Progenitor cell of endocrine pancreas (in vitro differentiated cells): ENCODE measurements at places on chromosomes 3 and 15.
A peak's percentile ranks its signal among the peaks of the same experiment; 100 is the strongest.

DNA sequence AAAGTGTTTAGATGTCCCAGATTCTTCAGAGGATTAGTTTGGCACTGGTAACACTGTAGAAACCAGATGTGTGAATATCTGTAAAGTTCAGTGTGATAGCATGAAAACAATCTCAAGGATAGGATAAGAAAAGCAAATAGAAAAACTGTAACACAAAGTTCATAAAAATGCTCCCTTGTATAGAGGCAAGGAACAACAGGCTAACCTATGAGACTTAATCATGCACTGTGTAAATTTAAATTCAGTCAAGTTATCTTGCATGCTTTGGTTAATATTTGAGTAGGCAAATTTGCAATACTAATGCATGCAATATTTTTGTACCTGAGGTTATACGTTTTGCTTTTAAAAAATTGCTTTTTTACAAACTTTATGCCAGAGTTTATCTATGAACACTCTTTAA lies 144.4 kb downstream of the USP13 start:
- no peaks in the 10 kb centered on the region for H3K36me3 ChIP-seq
- H3K4me1 ChIP-seq = peaks cover 10% of the 10 kb centered on the region
- DNase-seq = no peak
- no peaks in the 10 kb centered on the region for H3K27me3 ChIP-seq
- H3K4me3 ChIP-seq = no peak overlapping the region
- H3K27ac ChIP-seq = no peak overlapping the region

DNA sequence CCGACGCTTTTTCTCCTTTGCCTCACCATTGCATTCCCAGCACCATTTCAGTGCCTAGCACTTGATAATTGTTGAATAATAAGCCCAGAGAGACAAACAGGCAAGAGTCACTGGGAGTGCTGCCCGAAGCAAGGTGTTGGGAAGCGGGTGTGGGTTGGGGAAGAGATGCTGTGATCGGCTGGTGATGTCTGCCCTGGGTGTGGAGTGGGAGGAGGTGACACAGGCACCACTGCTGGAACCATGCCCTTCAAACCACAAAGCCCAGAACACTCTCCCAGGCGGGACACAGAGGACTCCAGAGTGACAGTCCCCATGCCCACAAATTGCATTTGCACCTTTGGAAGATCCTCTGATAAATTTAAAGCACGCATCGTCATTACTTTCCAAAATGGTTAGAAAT lies 148.2 kb downstream of the CHSY1 start:
- no peak overlapping the region for H3K27ac ChIP-seq
- H3K4me3 ChIP-seq = no peak overlapping the region
- no peaks in the 10 kb centered on the region for H3K27me3 ChIP-seq
- peaks cover 3% of the 10 kb centered on the region for H3K4me1 ChIP-seq

GRCh38 chr15:48645558-48646330 lies at the start of gene FBN1:
TSS of gene FBN1 (minus strand) at chr15:48645709. CDS start at chr15:48644769, 940 bp downstream.
- H3K27me3 ChIP-seq = peaks cover 66% of the 10 kb centered on the region
- peaks cover 4% of the 10 kb centered on the region for H3K4me1 ChIP-seq
- H3K27ac ChIP-seq = no peak within 1 kb of the TSS
- DNase-seq = peak; percentile 25
- peak within 1 kb of the TSS; percentile 73 for H3K4me3 ChIP-seq

DNA sequence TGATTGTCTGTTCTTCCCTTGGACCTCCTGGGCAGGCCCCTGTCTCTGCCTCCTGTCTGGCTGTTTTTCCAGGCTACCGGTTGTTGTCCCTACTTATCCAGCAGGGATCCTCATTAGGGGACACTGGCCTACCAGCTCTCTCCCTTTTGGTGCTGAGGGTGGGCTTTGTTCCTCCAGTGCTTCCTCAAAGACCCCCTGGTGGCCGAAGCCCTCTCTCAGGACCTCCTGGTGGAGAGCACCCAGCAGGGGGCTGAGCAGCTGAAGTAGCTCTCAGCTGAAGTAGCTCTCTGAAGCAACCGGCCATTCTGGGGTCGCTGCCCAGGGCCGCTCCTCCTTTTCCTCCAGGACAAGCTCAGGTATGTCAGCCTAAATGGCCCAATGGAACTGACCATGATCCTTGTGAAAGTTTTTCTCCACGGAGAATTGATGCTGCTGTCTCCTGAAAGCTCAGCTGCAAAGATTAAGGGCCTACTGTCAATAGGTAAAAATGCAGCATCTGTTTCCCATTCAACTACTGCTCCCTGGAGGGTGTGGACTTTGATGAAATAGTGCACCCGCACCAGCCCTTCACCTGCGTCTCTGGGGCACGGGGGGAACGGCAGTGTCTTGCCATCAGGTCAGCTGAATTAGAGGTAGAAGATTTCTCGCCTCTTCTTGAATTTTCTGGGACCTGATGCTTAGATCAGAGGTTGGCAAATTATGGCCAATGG lies 27.6 kb downstream of the ARNT2 start:
- H3K36me3 ChIP-seq = no peaks in the 10 kb centered on the region
- no peak overlapping the region for H3K27ac ChIP-seq
- H3K4me1 ChIP-seq = peaks cover 6% of the 10 kb centered on the region
- H3K4me3 ChIP-seq = no peak overlapping the region
- no peak for DNase-seq
- no peaks in the 10 kb centered on the region for H3K27me3 ChIP-seq

DNA sequence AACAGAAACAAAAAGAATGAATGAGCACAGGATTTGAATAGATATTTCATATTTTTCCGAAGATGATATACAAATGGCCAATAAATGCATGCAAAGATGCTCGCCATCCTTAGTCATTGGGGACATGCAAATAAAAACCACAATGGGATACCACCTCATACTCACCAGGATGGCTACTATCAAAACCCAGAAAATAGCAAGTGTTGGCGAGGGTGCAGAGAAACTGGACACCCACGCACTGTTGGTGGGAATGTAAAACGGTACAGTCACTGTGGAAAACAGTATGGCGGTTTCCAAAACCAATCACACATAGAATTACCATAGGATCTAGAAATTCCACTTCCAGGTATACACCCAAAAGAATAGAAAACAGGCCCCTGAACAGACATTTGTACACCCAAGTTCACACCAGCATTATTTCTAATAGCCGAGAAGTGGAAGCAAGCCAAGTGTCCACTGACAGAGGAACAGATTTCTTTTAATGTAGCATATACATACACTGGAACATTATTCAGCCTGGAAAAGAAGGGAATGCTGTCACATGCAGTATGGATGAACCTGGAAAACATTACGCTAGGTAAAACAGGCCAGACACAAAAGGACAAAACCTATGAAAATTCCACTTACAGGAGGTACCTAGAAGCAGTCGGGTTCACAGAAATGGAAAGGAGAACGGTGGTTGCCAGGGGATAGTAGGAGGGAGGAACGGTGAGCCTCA lies 3.6 kb downstream of the RNF168 start:
- H3K36me3 ChIP-seq = peaks cover 4% of the 10 kb centered on the region
- H3K4me3 ChIP-seq = peak overlapping the region; percentile 96
- no peak overlapping the region for H3K27ac ChIP-seq
- H3K27me3 ChIP-seq = no peaks in the 10 kb centered on the region

DNA sequence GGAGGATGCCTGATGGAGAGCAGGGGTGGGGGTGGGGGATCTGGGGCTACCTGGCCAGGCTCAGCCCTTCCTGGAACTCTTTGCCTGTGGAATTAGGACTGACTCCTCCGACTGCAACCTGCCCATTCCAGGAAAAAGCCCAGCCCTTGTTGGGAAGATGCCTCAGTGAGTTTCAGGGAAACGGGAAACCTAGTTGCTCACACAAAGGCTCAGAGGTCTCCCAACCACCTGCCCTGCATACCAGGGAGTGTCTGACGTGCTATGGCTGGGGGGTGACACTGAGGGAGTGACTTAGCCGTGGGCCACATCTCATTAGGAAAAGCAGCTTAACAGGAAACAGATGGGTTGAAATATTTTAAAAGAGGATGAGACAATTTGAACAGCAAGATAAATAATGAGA lies 27.9 kb downstream of the CYP8B1 start:
- no peak overlapping the region for H3K27ac ChIP-seq
- H3K36me3 ChIP-seq = no peaks in the 10 kb centered on the region
- no peak overlapping the region for H3K4me3 ChIP-seq
- H3K4me1 ChIP-seq = peaks cover 17% of the 10 kb centered on the region

DNA sequence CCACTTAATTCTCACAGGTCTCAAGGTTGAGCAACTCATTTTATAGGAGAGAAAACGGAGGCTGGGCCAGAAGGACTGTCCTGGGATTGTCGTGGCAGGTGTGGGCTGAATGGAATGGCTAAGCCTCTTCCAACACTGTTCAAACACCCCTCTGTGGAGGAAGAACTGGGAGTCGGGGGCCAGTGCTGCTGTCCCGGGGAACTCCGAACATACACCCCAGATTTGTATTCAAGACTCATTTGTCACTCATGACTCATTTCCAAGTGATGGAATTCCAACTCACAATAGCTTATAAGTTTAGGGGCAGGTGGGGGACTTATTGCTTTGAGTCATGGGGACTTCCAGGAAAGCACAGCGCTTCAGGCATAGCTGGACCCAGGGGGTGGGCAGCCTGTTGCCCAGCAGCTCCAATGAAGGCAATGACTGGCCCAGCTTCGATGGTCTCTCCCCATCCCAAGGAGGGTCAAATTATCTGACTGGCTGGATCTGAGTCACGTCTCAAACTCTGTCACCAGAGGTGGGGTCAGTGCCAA lies 72.5 kb downstream of the TM2D3 start:
- DNase-seq = no peak
- no peak overlapping the region for H3K27ac ChIP-seq
- H3K27me3 ChIP-seq = peaks cover 47% of the 10 kb centered on the region
- H3K4me1 ChIP-seq = no peaks in the 10 kb centered on the region
- no peak overlapping the region for H3K4me3 ChIP-seq
- no peaks in the 10 kb centered on the region for H3K36me3 ChIP-seq

DNA sequence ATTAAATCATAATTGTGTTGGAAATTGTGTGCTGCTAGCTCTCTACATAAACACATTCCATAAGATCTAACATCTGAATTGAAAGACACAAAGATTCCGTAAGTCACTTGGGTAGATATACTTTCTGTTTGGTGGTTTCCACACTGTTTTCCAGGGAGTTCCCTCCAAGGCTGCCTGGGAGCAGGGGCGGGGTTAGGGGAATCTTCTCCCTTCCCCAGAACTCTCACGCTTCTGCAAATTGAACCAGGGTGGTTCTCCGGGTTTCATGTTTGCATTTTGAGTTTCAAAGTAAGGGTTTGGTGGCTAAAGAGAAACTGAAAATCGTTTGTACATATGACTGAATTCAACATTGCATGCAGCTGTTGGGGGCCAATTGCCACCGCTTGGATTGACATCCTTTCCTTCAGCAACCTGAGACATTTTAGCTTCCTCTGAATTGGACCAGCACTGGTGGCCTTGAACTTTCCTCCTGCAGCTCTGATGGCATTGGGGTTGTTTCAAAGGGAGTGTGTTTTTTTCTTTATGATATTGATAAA lies 192.7 kb upstream of the FEZF2 start:
- DNase-seq = no peak
- no peak overlapping the region for H3K4me3 ChIP-seq
- H3K4me1 ChIP-seq = no peaks in the 10 kb centered on the region
- H3K36me3 ChIP-seq = peaks cover 8% of the 10 kb centered on the region
- H3K27me3 ChIP-seq = no peaks in the 10 kb centered on the region
- H3K27ac ChIP-seq = no peak overlapping the region

DNA sequence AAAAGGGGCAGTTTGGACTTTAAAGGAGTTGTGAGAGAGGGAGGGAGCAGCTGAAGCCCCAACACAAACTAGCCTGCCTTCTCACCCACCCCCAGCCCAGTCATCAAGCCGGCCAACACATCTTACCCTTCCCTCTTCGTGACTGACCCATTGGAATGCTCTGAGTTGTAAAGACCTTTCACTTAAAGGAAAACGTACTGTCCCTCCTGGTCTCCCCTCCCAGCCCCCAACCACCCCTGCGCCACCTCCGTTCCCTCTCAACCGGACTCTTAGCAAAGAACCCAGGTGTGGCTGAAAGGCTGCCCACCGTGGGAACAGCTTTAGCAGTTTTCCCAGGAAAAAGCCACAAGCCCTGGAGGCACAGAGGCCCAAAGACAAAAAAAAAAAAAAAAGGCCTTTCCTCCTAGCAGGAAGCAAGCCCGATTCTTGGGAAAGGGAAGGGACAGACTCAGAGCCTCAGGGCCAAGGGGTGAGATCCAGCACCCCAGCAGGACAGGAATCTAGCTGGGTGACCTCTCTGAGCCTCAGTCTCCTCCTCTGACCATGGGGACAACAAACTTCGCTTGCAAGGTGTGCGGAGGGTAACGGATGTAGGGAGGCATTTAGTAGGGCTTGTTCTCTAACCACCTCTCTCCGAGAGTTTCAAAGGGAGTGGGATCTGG lies 2.4 kb downstream of the CYP11A1 start:
- H3K4me1 ChIP-seq = peaks cover 9% of the 10 kb centered on the region
- H3K36me3 ChIP-seq = no peaks in the 10 kb centered on the region
- no peak for DNase-seq
- peak overlapping the region; percentile 89 for H3K27ac ChIP-seq
- H3K27me3 ChIP-seq = peaks cover 18% of the 10 kb centered on the region

DNA sequence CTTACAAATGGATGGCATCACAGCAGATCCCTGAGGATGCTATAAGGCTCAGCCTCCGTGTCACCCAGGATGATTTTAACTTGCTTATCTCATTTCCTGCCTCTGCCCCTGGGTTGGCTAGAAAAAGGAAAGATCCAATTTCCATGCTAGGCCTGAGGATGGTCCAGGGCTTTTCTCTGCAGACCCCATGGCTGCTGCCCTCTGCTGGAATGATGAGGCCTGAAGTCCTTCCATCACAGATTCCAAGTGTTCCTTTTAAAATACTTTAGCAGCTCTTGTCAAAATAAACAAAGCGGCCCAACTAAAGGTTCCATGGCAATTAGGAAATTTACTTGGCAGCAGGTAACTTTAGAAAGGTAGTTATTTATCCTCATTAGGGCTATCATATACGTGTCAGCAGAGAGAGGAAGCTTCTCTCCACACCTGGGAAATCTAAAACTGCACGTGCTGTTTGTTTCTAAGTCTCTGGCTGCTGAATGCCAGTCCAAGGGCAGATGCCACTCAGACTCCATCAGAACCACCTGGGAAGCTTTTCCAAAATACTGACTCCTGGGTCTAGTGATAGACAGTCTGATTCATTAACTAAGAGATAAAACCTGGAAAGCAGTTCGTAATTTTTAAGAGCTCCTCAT lies 401.9 kb upstream of the IL12A start:
- no peaks in the 10 kb centered on the region for H3K36me3 ChIP-seq
- DNase-seq = peak; percentile 11
- no peak overlapping the region for H3K27ac ChIP-seq

GRCh38 chr15:74027688-74028087 lies 33.2 kb downstream of the PML start:
- H3K4me3 ChIP-seq = no peak overlapping the region
- H3K4me1 ChIP-seq = no peaks in the 10 kb centered on the region
- peaks cover 4% of the 10 kb centered on the region for H3K36me3 ChIP-seq
- no peak for DNase-seq
- no peak overlapping the region for H3K27ac ChIP-seq
- H3K27me3 ChIP-seq = no peaks in the 10 kb centered on the region

- DNase-seq = no peak
- no peak overlapping the region for H3K27ac ChIP-seq
- H3K27me3 ChIP-seq = peaks cover 3% of the 10 kb centered on the region
- H3K4me3 ChIP-seq = no peak overlapping the region
- H3K36me3 ChIP-seq = no peaks in the 10 kb centered on the region
Observed at GRCh38 chr15:38549222-38549621, 15.4 kb downstream of the RASGRP1 start.
